ENCODE measurements at places on chromosomes 11 and 22. TPM values are rescaled to one million over a fixed set of nuclear protein-coding genes. Genes with fewer than 3 reads are reported as not detected.

GRCh38 chr11:47125083-47125482 is 51.6 kb downstream of the ARFGAP2 start:
- no peak overlapping the region for H3K27ac ChIP-seq
- no peak for DNase-seq
- H3K4me3 ChIP-seq, result no peak overlapping the region
- H3K36me3 ChIP-seq, result no peaks in the 10 kb centered on the region
- no peaks in the 10 kb centered on the region for H3K27me3 ChIP-seq

Gene MRGPRX3
- total RNA-seq, result not detected

Gene TMEM41B
- total RNA-seq, result 32.7 TPM

DNA sequence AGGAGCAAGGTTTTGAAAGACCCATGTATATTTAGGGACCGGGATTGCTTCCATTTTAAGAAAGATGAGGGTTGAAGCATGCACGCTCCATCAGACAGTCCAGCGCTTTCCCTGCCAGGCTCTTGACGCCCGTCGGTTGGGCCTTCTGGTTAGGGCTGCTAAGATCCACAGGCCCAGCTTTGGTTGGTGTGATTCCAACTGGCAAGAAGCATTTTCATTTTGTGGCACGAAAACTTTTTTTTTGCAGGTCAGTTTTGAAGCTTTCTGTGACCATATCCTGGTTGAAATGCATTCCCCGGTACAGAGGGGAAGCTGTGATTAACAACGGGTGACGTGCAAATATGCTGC is 34.3 kb upstream of the MPPED1 start:
- H3K4me3 ChIP-seq, result no peak overlapping the region
- DNase-seq, result no peak
- peaks cover 36% of the 10 kb centered on the region for H3K4me1 ChIP-seq
- no peaks in the 10 kb centered on the region for H3K36me3 ChIP-seq

GRCh38 chr11:13287036-13287435 is 9.4 kb downstream of the BMAL1 start:
- H3K4me1 ChIP-seq, result peaks cover 84% of the 10 kb centered on the region
- H3K27me3 ChIP-seq, result no peaks in the 10 kb centered on the region
- H3K36me3 ChIP-seq, result peaks cover 27% of the 10 kb centered on the region
- peak; percentile 58 for DNase-seq
- no peak overlapping the region for H3K4me3 ChIP-seq

DNA sequence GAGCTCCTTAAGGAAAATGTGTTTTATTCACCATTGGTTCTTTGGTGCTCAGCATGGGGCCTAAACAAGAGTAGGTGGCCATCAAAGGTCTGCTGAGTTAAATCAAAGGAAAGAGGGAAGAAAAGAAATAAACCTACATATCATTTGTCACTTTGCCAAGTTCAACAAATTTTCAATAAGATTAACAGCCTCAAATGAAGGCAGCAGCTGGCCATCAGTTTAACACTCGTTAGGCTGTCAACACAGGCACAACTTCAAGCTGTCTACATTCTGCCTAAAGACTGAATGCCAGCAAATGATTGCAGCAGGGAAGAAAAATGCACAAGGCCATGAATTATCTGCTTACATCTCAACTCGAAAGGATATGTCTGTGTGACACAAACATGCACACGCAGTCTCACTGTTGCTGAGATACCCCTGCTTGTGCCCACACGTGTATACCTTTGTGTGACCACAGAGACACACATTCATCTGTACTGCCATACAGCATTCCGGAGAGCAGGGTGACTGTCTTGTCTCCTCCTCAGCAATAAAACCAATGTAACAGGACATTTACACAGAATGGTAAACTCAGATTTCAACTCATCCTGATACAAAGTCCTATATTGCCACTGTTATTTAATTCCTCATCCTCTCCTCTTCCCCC is 40.1 kb downstream of the TRIM66 start:
- H3K4me1 ChIP-seq, result peaks cover 8% of the 10 kb centered on the region
- no peak overlapping the region for H3K4me3 ChIP-seq
- H3K36me3 ChIP-seq, result peaks cover 37% of the 10 kb centered on the region
- H3K27me3 ChIP-seq, result no peaks in the 10 kb centered on the region
- H3K27ac ChIP-seq, result no peak overlapping the region

DNA sequence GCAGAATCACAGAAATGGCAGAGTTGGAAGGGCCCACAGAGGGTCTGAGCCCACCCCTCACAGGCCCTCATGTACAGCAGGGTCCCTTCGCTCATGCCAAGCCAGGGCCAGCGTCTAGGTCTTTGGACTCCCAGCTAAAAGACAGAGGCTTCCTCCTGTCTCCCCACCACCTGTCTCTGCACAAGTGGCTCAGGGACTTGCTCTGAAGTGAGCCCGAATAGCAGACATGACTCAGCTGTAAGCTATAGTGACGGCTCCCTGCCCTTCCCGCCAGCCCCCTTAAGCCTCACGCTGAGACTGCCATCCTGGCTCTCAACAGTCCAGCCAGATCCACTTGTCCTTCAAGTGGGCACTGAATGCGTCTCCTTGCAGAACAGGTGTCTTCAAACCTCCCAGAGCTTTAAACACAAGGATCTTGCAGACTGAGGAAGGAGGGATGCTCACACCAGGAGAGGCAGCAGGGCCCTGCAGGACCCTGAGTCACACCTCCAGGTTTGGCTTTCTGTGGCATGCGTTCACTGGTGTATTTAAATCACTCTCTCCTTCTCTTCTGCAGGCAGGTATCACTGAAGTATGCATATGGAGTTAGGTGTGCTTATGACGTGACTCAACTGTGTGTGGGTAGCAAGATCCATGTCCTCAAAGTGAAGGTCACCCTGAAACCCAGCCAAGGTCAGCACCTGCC is 154.9 kb downstream of the CACNA1I start:
- no peak for DNase-seq
- no peaks in the 10 kb centered on the region for H3K36me3 ChIP-seq
- H3K4me1 ChIP-seq, result peaks cover 9% of the 10 kb centered on the region
- H3K4me3 ChIP-seq, result no peak overlapping the region

DNA sequence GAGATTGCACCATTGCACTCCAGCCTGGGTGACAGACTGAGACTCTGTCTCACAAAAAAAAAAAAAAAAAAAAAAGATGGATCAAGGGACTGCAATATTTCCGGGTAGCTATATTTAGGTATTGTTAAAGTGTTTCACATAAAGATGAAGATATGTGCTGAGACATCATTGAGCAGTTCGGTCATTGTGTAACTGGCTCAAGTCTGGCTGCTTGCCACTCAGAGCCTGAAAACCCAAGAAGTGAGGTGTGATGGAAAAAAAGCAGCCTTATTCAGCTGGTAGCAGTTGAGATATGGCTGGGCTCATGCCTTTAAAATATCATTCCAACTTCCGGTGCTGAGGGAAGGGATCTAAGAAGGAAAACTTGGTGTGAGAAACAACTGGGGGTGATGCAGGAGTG is 46.9 kb downstream of the LUZP2 start:
- no peaks in the 10 kb centered on the region for H3K4me1 ChIP-seq
- no peak for DNase-seq
- H3K4me3 ChIP-seq, result no peak overlapping the region
- H3K27ac ChIP-seq, result no peak overlapping the region

DNA sequence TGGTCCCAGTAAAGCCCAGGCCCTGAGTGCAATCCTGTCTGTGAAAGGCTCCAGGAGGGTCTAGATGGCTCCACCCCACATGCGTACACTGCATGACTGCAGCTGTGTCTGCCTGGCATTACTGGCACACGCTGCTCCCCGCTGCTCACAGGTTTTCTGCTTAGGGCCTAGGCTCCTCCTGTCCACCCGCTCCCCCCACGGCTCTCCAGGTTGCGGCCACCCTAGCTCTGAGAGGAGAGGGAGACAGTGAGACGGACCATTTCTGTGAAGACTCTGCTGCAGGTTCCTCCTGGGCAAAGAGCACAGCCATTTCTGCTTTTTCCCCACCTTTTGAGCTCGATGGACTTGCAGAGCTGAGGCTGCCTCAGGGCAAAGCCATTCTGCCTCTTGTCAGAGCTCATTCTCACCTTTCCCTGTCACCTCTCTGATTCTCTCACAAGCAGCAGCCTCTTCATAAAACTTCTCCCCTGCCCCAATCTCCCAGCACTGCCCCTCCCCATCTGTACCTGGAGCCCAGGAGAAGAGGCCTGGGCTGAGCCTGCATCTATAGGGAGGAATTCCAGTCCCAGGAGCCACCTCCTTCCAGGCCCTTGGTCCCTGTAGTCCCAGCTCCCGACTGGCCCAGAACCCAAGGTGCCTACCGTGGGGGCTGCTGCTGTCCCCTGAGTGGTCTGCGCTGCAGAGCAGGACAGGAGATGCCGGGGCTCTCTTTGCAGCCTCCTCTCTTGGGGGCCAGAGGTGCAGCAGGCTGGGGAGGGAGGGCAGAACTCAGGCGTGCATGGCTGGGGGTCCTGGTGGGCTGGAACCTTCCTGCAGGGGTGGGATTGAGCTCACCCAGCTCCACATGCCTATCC is 433.7 kb upstream of the B3GAT1 start:
- H3K36me3 ChIP-seq, result no peaks in the 10 kb centered on the region
- no peak overlapping the region for H3K27ac ChIP-seq
- H3K27me3 ChIP-seq, result peaks cover 2% of the 10 kb centered on the region
- DNase-seq, result peak; percentile 4

Gene FLRT1
- not detected for total RNA-seq

Gene BTG4
- total RNA-seq, result not detected

Gene PATE3
- not detected for total RNA-seq

Gene AGBL2
- 5.6 TPM for total RNA-seq

DNA sequence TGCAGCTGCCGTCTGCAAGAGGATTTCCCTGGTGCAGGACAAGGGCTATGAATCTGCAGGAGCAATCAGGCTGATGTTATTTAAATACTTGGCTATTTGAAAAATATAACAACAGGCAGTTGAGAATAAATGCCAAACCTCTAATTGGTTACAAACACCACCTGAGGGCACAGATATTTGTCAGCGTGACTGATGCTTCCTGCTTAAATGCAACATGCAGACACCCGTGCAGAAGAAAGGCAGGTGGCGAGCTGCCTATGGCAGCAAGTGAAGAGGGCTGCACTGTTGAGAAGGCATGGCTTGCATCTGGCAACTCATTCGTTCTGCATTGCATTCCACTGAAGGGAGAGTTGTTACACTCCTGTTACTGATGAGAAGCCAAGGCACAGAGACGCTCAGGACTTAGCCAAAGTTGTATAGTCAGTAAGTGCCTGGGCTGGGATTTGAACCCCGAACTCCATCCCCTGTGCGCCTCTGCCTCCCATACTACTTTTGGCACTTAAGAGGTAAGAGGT is 350.6 kb downstream of the TENM4 start:
- H3K4me1 ChIP-seq, result no peaks in the 10 kb centered on the region
- H3K4me3 ChIP-seq, result no peak overlapping the region

DNA sequence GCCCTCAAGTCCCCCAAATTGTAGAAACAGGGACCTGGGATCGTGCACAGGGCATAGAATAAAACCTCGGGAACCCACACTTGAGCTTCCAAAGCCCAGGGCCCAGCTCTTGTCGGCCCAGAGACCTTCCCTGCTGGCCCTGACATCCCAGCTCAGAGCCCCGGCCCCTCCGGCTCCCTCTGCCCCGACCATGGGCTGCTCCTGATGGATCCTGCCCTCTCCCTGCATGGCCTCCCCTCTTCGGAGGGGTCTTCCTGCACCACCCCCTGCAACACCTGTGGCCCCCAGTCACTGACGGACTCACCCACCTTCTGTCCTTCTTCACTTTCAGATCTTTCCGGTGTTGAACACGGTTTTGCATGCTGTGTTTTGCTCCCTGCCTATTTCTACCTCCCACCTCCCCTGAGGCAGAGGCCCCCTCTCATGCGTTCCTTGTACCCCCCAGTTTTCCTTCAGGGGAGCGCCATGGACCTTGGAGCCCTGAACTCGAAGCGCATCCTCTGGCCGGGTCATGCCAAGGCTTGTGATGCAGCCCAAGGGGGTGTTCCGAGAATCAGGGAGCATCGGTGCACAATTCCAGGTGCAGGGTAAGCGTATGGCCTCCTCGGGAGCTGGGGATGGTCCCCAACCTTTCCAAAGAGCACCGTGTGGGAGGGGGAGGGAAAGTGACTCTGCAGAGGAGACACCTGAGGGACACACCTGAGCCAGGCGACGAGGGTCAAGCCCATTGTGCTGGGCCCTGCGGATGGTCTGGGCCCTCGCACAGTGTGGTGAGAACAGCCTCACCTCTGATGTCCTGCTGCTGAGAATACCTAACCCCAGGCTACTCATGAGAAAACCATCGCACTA is 666.4 kb downstream of the BRD1 start:
- no peak overlapping the region for H3K27ac ChIP-seq
- DNase-seq, result no peak
- no peak overlapping the region for H3K4me3 ChIP-seq
- no peaks in the 10 kb centered on the region for H3K4me1 ChIP-seq

- H3K36me3 ChIP-seq, result no peaks in the 10 kb centered on the region
- no peak overlapping the region for H3K27ac ChIP-seq
- peaks cover 8% of the 10 kb centered on the region for H3K27me3 ChIP-seq
Observed at GRCh38 chr22:45389546-45389945, 23.9 kb downstream of the SMC1B start.

Gene OR8H3
- not detected for total RNA-seq

DNA sequence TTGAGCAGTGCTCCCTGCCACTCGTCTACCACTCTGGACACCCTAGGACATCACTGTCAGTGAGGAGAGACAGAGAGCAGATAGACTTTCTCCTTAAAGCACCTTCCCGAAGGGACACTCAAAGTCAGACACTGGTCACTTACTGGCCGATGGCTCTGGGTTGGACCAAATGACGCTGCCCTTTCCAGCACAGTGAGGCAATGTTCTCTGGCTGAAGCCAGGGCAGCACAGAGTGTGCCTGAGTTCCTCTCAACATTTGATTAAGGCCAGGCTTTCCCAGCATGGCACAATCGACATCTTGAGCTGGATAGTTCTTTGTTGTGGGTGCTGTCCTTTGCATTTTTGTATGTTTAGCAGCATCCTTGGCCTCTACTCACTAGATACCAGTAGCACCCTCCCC is 206.2 kb downstream of the CSNK2A3 start:
- H3K27ac ChIP-seq, result no peak overlapping the region
- no peak overlapping the region for H3K4me3 ChIP-seq
- no peaks in the 10 kb centered on the region for H3K36me3 ChIP-seq
- H3K4me1 ChIP-seq, result peaks cover 39% of the 10 kb centered on the region
- no peak for DNase-seq

GRCh38 chr11:34075178-34075820 is 23.8 kb downstream of the CAPRIN1 start:
- H3K27ac ChIP-seq, result no peak overlapping the region
- H3K27me3 ChIP-seq, result no peaks in the 10 kb centered on the region
- H3K36me3 ChIP-seq, result peaks cover 60% of the 10 kb centered on the region

Gene IGF2
- total RNA-seq, result not detected

GRCh38 chr11:46721286-46721685 is 2.3 kb downstream of the F2 start:
- H3K36me3 ChIP-seq, result no peaks in the 10 kb centered on the region
- no peaks in the 10 kb centered on the region for H3K27me3 ChIP-seq
- no peak for DNase-seq
- H3K27ac ChIP-seq, result no peak overlapping the region
- no peak overlapping the region for H3K4me3 ChIP-seq
- peaks cover 8% of the 10 kb centered on the region for H3K4me1 ChIP-seq

DNA sequence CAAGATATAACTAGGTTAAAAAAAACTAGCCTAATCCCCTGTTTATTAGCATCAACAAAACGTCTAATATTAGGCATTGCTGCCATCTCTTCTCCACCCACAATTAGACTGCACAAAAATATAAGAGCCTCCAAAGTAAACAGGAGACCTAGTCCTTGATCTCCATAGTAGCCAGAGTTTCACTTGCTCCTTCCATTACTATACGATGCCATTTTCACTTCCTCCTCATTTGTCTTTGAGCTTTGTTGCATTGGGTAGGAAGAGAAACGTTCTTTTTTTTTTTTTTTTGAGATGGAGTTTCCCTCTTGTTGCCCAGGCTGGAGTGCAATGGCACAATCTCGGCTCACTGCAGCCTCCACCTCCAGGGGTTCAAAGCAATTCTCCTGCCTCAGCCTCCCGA is 42.3 kb upstream of the RDX start:
- peaks cover 18% of the 10 kb centered on the region for H3K4me1 ChIP-seq
- H3K27me3 ChIP-seq, result no peaks in the 10 kb centered on the region
- no peak overlapping the region for H3K27ac ChIP-seq
- H3K4me3 ChIP-seq, result no peak overlapping the region
- peaks cover 6% of the 10 kb centered on the region for H3K36me3 ChIP-seq

All from activated CD8-positive, alpha-beta T cell treated with anti-CD3 and anti-CD28 coated beads, Interleukin-2, amount 10 ng/mL, durations not matched to agents 7 days and 5 days (primary cell).